ENCODE measurements at places on chromosomes 3 and 15.

GRCh38 chr3:189308608-189309007 lies 136.8 kb downstream of the TPRG1 start:
- DNase-seq, result no peak

DNA sequence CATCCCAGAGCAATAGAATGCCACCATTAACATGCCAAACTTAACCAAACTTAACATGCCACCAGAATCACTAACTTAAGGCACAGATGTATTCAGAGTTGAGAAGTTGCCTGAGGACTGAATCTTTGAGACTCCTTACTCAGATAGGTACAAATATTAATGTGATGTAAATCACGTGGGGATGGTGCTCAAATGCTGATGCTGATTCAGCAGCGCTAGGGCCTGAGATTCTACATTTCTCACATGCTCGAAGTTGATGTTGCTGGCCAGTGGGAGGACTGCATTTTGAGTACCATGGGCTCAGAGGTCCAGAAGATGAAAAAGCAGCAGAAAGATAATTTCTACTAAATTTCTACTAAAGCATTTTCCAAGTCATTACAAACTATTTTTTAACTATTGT lies 54.1 kb downstream of the RPL22L1 start:
- no peak for DNase-seq

- DNase-seq, result no peak
These were observed 88.1 kb upstream of the GADL1 start for GRCh38 chr3:30982416-30983075.

DNA sequence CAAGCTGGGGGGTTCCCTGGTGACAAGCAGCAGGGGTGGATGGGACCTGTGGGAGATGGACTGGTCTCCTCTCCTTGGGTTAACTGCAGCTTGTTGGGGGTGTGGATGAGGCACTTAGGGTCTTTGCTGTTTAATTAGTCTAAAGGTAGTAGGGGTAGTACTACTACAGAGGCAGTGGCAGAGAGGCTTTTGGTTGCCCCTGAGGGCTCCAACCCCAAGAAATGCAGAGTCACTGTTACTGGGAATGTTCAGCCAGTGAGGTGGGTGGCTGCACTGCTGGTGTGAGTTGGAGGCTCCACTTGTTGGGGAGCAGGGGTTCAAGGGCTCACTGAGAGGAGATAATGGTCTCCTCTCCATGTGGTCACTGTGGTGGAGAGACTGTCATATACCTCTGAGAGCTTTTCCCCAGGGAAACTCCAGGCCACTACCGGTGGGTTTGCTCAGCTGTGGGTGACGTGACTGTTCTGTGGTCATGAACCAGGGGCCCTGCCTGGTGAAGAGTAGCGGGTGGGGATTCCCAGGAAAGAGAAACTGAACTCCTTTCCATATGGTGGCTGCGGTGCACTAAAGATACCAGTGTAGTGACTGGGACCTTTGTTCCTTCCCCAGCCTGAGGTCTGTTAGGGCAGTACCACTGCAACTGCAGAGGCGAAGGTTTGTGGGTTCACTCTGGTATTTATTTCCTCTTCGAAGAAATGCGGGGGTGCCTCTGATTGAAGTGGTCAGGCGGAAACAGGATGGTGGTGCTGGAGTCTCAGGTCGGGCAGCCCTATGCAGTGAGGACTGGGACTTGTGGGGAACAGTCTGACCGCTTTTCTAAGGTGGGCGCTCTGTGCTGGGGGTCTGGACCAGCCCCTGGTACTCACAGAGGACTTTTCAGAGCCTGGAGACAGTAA lies 68.9 kb upstream of the TNFSF10 start:
- peak; percentile 54 for DNase-seq

- no peak for DNase-seq
These were observed 25.6 kb downstream of the CDCP1 start for GRCh38 chr3:45120359-45121158.

DNA sequence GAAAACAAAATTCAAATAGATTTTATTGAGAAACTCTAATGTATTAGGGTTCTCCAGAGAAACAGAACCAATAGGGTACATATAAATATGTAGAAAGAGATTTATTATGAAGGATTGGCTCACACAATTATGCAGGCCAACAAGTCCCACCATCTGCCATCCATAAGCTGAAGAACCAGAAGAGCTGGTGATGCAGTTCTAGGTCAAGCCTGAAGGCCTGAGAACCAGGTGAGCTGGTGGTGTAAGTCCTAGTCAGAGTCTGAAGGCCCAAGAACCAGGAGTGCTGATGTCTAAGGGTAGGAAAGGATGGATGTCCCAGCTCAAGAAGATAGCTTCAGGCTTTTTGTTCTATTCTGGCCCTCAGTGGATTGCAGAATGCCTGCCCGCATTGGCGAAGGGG lies 2.6 kb upstream of the NFKBIZ start:
- no peak for DNase-seq

GRCh38 chr3:179658606-179659005 lies 5.8 kb downstream of the USP13 start:
- no peak for DNase-seq

- no peak for DNase-seq
These were observed 115.2 kb downstream of the USP13 start for GRCh38 chr3:179768080-179768479.

GRCh38 chr15:55475842-55476241 lies 32.2 kb downstream of the DNAAF4 start:
- no peak for DNase-seq

DNA sequence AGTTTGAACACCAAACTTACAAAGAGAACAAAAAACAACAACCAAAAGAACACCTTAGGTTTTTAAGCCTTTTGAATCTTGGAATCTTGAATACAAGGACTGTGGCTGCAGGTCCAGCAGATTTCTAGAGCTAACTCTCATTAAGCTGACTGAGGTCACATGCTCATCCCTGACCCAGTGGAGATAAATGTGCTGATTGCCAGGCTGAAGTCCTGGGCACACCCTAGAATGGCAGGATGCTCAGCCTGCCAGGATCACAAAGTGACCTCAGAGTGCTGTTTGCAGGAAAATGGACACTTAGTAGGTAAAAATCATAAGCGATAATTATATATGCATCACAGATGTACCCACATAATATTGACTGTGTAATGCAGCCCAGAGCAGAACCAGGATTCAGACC lies 245.3 kb upstream of the NR2E3 start:
- no peak for DNase-seq

DNA sequence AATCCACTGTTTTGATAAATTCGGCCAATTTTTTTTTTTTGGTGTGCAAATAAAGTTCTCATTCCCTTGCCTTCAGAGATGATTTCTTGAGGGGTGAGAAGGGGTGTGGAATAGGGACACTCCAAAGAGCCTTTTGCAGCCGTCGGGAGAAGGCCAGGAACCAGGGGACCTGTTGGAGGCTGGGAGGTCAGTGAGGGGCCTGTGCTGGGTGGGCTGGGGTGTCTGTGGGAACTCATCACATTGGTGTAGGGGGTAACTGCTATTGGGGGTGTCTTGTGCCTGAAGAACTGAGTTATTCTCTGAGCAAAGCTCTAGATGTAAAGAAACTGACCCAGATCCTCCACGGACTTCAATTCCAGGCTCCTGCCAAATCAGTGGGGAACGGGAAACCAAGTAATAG lies 13.5 kb upstream of the SKIC8 start:
- no peak for DNase-seq

DNA sequence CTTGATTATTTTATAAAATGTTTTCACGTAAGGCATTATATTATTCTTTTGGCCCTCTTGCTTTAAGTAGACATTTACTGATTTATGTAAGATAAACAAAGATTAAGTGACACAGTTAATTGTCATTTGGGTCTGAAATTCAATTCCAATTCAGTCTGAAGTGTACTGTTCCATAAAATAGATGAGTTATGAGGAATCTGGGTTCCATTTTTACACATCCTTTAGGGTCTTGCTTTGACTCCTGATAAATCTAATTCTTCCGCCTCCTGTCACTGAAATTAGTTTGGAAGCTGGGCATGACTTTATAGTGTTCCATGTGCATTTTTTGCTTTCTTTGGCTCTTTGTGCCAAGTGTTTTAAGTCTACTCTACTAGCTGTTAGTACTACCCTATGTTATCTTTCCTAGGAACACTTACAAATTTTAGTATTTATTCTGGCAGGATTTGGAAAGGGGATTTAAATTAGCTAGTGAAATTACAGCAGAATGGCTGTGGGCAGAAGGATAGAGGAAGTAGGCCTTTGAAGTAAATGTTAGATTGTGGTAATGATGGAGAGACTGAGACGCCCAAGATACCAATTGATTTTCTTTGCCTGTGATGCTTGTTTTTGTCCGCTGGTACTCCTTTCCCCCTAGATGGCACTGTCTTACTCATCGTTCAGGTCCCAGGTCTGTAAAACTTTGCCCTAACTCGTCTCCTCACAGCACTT lies 14.3 kb downstream of the ARL8B start:
- no peak for DNase-seq

Measured in stimulated activated CD8-positive, alpha-beta memory T cell treated with anti-CD3 and anti-CD28 coated beads, Interleukin-4, amount 100 ng/mL, for 4 hours (primary cell).